Stimulated activated CD8-positive, alpha-beta memory T cell treated with anti-CD3 and anti-CD28 coated beads, Interleukin-15, amount 100 ng/mL, for 24 hours (primary cell): ENCODE measurements at places on chromosomes 2 and 18.

- DNase-seq: peak; percentile 47
These were observed 1.8 kb upstream of the AGBL5 start for GRCh38 chr2:27049422-27050280.

GRCh38 chr2:221758076-221758475 lies 186.0 kb upstream of the EPHA4 start:
- no peak for DNase-seq

DNA sequence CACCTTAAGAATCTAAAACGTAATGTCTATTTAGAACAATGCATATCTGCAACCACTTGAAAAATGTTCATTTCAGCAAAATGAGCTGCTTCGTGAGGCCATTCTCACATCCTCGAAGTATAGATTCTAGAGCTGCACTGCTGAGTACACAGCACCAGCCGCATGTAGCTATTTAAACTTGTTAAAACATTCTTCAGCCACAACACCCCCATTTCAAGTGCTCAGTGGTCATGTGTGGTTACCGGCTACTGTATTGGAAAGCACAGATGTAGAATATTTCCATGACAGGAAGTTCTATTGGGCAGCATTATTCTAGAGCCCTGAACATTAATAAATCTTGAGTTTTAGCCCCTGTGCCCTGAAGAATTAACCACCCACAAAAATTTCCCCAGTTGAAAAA lies 35.0 kb downstream of the SUMO1 start:
- no peak for DNase-seq

DNA sequence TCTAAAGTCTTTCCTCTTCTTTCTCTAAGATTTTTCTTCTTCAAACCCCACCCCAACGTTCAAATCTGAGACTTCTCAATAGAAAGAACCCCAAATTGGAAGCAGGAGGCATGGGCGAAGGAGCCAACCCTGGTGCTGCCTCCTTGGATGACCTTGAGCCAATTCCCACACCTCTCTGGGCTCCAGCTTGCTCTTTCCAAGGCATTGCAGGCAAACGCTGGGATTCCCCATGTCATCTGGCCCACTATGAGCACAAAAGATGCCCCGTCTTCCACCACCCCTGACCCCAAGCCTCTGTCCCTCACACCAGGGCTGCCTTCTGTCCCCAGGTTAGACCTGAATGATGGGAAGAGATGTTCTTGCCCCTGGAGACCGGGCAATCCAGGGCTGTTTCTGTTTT lies 57.0 kb downstream of the TTC32 start:
- no peak for DNase-seq

- DNase-seq: no peak
These were observed 70.5 kb upstream of the ZNF516 start for GRCh38 chr18:76565238-76566173.

- DNase-seq: no peak
These were observed 369.4 kb downstream of the PARD3B start for GRCh38 chr2:204914708-204915107.

DNA sequence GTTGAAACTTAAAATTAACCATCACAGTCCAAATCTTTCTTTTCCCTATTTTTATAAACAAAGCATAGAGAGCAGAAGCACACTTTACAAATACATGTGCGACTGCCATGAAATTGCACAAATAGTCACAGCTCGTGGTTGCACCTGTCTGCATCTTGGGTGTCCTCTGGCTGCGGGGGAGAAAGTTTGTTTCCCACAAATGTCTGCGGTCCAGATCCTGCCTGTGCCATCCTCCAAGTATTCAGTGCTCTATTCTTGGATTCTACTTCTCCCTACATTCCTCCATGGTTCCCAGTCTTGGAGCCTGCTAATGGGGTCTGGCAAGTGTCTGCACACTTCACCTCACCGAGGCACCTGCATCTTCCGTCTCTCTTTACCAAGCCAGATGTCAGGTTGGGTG lies 52.2 kb downstream of the SMIM21 start:
- DNase-seq: no peak

GRCh38 chr18:67425672-67426071 lies 90.8 kb downstream of the DSEL start:
- DNase-seq: no peak

- no peak for DNase-seq
These were observed 99.0 kb downstream of the DGKD start for GRCh38 chr2:233453111-233453915.

DNA sequence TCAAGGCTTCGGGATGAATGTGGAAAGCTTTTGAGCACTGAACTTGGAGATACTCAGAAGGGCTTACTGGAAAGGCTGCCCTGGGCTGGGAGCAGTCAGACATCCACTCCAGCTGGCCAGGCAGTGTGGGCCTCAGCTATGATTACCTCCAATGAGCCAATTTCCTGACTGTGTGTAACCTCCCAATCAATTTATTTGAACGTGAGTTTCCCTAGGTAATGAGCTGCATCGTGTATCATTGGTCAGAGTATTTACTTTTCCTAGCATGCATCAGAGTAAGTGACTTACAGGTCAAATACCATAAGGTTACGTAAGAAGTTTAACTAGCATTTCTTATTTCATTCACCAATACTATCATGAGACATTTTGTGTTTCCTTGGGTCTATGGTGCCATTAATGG lies 11.0 kb upstream of the CTAGE1 start:
- DNase-seq: no peak

DNA sequence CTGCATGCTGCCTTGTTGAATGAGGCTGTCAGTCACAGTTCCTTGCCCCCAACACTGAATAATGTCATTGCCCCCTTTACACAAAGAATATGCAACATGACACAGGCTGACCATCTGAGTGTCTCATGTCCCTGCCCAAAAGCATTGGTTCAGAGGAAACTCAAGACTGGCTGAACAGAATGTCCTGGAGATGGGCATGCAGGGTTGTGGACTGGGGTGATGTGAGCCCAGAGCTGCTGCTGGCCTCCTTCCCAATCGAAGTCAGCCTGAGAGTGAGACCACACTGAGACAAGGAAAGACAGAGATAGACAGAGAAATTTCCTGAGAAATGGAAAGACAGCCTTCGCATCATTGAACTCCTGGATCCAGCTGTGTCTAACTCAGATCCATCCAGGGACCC lies 110.1 kb downstream of the PID1 start:
- DNase-seq: no peak

- peak; percentile 57 for DNase-seq
These were observed 1.7 kb downstream of the NCK2 start for GRCh38 chr2:105746177-105747080.

- DNase-seq: no peak
These were observed 71.7 kb upstream of the CDH2 start for GRCh38 chr18:28248653-28249052.

DNA sequence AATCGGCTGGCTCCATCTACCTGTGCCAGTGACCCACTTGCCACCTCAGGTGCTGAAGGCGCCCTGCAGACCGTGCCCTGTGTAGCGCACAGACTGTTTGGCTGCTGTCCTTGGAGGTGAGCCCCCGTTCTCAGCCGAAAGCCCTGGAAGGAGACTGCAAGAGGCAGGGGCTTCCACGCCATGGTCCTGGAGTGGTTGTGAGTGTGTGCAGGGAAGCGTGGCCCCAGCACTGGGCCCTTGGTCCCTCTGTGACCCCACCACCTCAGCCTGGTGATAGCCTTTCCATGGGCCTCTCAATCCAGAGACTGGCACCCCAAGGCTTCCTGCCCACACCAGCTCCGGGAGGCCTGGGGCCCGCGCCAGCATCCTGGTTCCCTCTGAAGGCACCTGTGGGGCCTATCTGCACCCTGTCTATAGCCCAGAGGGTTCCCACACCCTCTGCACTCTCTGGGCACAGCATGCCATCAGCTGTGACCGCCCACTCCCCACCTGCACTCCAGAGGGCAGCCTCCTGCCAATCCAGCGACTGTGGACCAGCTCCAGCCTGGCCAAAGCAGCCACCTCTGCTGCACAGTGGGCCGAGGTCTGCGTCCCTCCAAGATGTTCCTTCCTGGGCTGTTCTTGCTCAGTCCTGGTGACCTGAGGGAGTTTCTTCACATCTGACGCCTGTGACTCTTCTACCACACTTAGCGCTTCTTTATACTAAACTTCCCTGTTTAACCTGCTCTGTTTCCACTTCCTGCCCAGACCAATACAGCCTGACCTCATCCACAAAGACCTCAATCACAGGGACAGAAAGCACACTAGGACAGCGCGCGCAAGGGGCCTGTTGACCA lies 109.5 kb downstream of the EIPR1 start:
- no peak for DNase-seq

GRCh38 chr2:240333985-240334384 lies 101.5 kb upstream of the GPC1 start:
- DNase-seq: no peak

DNA sequence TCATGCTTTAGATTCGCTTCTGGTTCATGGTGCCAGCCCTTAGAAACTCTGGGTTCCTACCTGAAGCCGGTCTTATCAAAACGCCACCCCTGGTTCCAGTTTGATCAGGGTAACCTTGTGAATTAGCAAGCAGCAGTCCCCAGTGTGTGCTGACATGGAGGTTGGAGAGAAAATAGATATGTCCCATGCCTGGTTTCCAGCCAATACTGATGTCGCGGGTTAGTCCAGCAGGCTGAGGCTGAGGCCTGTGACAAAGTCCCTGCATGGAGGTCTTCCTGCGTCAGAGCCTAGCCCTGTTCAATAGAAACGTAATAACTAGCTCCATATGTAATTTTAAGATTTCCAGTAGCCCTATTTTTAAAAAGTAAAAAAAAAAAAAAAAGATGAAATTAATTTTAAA lies 28.2 kb downstream of the LPIN1 start:
- no peak for DNase-seq
